ENCODE measurements at places on chromosomes 2 and 18.
A peak's percentile ranks its signal among the peaks of the same experiment; 100 is the strongest.

DNA sequence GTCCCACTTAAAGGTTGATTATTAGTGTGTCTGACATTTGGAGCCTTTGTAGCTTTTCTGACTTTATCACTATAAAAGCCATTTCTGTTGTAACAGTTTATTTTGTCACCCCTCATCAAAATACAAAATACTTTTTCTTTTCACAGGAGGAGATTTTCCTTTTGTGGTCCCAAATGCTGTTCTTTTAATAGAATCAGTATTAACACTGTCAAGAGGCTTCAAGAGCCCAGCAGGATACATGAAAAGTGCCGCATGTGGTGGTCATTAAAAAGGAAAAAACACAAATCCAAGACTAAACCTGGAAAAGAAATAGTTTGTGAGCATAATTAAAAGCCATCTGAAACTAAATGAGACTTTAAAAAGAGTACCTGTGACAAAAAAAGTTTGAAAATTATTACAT is 515.7 kb downstream of the DCDC2C start:
- no peak for DNase-seq

- DNase-seq = peak; percentile 18
Observed at GRCh38 chr2:74778381-74779264, 55.3 kb upstream of the HK2 start.

DNA sequence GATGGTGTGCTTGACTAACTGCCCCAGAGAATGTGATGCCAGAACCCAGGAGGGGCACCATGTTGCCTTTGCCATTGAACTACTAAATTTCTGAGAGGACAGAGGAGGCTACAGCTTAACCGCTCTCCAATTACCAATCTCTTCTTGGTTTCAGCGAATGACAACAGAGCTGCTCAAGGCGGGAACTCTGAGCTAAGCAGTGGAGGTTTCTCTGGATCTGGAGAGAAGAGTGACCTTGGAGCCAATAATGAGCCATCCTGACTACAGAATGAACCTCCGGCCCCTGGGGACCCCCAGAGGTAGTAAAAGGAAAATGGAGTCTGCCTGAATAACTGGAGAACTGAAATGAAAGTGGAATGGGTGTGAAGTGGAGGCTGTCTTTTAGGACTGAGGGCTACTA is 53.2 kb downstream of the DIS3L2 start:
- no peak for DNase-seq

GRCh38 chr2:237631801-237632585 is 4.6 kb downstream of the LRRFIP1 start:
- no peak for DNase-seq

GRCh38 chr2:54999182-54999581 is 51.1 kb downstream of the RTN4 start:
- peak; percentile 77 for DNase-seq

DNA sequence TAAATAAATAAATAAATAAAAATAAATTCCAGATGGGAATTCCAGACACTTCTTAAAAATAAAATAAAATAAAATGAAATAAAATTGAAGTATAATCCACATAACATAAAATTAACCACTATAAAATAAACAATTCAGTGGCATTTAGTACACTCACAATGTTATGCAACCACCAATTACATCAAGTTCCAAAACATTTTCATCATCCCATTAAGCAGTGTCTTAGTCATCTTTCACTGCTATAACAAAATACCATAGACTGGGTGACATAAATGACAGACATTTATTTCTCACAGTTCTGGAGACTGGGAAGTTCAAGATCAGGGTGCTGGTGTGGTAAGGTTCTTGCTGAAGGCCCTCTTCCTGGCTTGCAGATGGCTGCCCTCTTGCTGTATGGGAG is 22.6 kb upstream of the PROKR1 start:
- DNase-seq = no peak

- DNase-seq = no peak
Observed at GRCh38 chr2:194700726-194701125, 956.3 kb upstream of the SLC39A10 start.

DNA sequence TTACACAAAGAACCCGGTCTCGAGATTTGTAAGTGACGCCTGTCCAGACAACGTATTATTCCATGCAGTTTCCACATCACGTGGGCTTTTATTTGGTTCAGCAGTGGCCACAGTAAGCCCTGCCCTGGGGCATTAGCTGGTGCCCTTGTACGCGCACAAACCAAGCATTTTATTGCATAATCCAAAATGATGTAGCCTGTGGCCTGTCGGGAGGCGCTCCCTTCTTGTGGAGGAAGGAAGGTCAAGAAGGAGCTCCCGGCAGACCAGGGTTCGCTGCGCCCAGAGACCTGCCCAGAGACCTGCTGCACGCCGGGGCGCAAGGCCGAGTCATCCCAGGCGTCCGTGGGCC is 179.6 kb upstream of the ALKAL2 start:
- DNase-seq = no peak

- DNase-seq = no peak
Observed at GRCh38 chr2:49465157-49465831, 311.0 kb upstream of the FSHR start.

DNA sequence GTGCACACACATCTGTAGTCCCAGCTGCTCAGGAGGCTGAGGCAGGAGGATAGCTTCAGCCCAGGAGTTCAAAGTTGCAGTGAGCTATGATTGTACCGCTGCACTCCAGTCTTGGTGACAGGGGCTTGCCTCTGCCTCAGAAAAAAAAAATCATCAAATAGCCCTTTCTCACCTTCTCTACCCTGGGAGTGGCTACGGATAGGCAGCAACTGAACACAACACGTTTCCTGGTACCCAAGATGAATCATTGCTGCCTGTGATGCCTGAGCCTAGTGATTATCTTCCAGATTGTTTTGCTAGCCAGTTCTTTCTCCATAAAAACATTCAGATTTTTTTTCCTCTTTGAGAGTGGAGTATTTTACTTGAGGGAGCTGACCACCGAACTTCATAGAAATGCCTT is 13.5 kb downstream of the INPP4A start:
- peak; percentile 60 for DNase-seq
